ENCODE measurements at places on chromosomes 1 and 21.

- no peak for DNase-seq
Measured at GRCh38 chr1:201490708-201491131, 16.2 kb downstream of the CSRP1 start.

- no peak for DNase-seq
Measured at GRCh38 chr1:24098943-24099638, 12.8 kb downstream of the MYOM3 start.

- DNase-seq: peak; percentile 51
Measured at GRCh38 chr1:69570356-69570755, 2.6 kb downstream of the LRRC7 start.

DNA sequence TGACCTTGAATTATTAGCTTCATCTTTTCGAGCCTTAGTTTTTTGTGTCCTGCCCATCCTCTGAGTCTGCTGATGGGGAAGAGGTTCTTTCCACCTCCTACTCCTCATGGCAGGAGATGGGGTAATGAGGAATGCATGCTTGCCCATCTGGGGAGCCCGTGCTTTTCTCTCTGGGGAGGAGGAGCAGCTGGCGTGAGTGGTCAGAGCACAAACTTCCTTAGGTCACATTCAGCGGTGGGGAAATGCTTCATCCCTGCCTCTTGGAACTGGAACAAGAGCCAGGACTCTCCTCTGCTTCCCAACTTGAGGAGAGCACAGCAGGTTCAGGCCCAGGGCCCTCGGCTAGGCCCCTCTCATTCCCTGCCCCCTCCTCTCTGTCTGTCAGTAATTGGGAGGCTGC, 155.0 kb downstream of the PCNX2 start:
- no peak for DNase-seq

DNA sequence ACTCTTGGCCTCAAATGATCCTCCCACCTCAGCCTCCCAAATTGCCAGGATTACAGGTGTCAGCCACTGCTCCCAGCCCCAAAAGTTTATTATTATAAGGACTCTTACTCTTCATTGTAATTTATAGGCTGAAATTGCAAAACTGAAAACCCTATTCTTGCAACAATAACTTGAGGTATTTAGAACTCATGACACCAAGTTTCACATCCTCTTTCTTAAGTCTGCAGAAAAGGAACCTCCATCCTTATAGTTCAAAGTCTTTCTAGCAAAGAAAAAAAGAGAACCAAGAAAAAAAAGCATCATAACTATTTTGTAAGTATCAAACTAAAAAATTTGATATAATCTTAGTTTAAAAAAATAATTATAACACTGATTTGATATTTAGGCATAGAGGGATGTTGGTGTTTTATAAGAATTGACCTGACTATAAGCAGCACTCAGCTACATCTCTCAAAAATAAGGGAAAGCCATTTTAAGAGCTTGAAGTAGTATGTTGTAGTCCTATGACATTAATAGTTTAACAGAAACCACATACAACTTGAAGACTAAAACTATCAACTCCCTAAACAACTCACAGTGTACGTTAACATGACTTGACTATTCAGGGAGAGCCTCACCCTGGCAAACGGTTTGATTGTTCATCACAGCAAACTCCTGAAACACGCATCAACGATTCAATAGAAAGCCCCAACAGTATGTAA, 122.4 kb downstream of the AKT3 start:
- DNase-seq: no peak

DNA sequence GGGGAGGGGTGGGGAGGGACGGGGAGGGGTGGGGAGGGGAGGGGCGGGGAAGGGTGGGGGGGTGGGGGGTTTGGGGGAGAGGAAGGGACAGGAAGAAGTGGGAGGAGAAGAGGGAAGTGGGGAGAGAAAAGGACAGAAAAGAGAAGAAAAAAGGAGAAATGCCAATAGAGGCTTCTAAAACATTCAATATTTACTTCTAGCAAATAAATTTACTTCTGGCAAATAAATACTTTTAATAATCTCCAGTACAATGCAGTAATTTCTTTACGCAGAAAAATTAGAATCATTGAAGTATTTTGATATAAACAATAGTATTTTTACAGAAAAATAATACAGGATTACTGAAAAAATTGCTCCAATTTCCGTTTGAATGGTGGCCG, 9.4 kb upstream of the GPR161 start:
- no peak for DNase-seq

GRCh38 chr1:27017207-27017606, 4.6 kb upstream of the TENT5B start:
- no peak for DNase-seq

DNA sequence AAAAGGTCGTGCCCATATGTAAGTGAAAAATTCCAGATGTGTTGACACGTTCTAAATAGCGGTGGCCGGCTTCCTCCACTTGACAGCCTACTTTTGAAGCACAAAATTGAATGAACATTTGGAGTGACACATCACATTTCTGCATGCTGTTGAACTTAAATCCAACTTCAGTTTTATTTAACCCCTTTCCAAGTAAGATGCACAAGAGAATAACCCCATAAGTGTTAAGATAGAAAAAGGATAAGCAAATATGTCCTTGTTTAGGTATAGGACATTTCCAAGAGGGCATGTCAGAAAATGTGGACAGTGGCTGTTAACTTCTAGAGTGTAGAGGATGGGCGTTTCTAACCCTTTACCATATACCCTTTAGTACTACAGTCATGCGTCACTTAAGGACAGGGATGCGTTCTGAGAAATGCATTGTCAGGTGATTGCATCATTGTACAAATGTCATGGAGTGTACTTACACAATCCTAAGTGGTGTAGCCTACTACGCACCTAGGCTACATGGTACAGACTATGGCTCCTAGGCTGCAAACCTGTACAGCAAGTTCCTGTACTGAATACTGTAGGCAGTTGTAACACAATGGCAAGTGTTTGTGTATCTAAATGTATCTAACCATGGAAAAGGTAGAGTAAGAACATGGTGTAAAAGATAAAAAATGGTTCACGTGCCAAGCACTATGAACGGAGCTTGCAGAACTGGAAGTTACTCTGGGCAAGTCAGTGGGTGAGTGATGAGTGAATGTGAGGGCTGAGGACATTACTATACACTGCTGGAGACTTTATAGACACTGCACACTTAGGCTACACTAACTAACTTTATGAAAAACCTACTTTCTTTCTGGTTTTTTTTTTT, 9.3 kb upstream of the FAM89A start:
- DNase-seq: no peak

DNA sequence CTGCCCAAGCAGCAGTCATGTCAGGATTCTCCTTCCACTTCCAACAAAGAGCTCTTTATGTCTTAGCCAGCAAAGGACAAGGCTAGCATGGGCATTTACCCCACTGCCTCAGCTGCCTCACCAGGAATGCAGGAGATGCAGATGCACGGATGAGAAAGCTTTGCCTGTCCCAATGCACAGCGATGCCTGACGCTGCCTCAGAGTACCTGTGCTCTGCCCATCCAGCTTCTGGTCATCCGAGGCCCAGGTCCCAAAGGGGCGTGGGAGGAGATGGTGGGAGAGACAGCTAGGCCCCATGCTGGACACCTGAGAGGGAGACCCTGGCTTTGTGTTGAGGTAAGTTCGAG, 59.0 kb downstream of the IRF2BP2 start:
- peak; percentile 62 for DNase-seq

DNA sequence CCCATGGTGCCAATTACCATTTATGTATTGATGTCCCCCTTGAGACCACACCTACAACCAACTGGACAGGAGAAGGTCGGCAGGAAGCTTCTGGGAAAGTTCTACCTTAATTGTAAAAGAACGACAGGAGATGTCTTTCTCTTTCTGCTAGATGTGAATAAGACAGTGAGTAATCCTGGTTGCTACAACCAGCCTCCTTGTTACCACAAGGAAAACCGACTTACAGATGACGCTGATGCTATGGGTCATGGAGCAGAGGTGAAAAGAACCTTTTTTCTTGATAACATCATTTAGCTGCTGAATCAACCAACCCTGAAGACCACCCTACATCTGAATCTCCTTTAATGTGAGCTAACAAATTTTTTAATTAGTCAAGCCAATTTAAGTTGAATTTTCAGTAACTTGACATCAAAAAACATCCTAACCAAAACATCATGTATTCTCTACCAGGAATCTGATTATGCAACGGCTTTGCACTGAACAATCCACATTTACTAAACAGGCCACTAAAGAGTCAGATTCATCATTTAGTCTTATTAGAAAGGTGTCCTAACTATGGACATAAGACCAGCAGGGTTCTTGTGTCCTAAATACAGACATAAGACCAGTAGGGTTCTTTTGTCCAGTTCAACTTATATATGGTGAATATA, 23.0 kb downstream of the RGS2 start:
- no peak for DNase-seq

- no peak for DNase-seq
Measured at GRCh38 chr1:221031458-221032203, 152.4 kb downstream of the HLX start.

DNA sequence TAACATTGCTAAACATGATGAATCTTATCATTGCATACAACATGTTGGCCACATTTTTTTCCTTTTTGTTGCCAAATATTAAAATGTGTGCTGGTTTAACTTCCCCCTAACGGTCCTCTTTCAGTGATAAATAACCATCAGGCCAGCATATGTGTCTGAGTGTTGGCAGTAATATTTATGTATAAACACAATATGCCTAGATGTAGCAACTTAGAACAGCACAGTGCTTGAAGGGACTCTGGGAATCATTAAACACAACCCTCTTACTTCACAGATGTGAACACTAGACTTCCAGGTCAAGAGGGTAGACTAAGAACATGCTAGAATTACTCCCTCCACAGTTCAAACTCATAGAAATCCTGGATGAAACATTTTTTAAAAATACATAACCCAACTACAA, 581.8 kb downstream of the PLPP3 start:
- DNase-seq: no peak

GRCh38 chr1:71940261-71940660, 342.1 kb downstream of the NEGR1 start:
- no peak for DNase-seq

DNA sequence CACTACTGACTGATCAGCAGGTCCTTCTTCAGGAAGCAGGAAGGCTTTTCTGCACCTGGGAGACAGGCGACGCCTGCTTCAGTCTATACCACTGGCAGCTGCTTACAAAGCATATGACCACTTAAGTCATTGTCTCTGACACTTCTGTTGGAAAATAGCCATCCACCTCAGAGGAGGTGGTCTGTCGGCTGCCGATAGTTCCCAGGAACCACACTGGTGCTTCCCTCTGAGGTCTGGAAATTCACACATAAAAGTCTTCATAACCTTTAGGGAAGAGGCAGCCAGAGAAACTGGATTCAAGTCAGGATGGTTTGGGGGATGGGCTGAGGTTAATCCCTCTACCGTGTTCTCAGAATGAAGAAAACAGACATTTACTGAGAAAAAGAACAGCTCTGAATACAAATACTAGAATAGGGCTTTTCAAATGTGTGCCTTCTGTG, 15.6 kb upstream of the SRP9 start:
- DNase-seq: peak; percentile 94

DNA sequence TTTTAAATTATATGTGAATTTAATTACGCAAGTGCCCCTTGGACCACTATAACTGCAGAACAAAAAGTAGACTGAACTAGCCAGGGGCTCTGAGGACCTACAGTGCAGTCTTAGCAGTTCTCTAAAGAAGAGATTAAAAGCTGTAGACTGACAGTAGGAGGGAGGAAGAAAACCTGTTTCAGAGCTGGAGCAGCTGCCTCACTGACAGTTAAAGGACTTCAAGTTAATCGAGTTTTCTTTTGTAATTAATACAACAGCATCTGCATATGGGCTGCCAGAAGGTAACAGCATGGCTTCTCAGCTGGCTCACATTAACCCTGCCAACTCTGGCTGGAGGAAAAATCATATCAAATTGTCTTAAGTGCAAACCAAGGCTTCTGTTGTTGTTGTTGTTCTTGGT, 19.9 kb downstream of the DSTYK start:
- DNase-seq: no peak

DNA sequence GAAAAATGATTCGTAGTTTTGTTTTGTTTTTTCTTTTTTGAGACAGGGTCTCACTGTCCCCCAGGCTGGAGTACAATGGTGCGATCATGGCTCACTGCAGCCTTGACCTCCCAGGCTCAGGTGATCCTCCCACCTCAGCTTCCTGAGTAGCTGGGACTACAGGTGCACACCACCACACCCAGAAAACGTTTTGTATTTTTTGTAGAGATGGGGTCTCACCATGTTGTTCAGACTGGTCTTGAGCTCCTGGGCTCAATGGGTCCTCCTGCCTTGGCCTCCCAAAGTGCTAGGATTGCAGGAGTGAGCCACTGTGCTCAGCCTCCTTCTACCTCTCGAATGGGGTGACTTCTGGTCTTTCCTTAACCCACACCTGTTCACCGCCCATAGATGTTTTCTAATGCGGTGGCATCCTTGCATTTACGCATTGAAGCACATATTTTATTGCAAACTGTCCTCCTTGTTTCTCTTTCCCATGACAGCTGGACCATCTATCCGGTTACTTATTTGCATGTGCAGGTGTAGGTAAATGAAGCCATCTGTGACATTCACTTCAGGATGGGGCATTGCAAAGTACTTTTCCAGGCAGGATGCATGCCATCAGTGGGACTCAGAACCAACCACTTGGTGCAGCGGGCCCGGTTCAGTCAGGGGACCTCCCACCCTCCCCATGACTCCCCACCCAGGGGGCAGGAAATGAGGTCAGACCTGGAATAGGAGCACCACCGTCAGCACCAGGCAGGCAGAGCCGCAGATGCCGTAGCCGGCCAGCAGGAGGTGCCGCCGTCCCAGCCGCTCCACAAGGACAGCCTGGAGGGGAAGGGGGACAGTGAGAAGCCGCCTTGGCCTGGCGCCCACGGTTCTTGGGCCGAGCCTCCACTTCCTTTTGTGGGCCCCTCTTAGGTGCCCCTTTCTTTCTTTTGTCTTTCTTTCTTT, 16.5 kb downstream of the SLC2A7 start:
- DNase-seq: peak; percentile 81

DNA sequence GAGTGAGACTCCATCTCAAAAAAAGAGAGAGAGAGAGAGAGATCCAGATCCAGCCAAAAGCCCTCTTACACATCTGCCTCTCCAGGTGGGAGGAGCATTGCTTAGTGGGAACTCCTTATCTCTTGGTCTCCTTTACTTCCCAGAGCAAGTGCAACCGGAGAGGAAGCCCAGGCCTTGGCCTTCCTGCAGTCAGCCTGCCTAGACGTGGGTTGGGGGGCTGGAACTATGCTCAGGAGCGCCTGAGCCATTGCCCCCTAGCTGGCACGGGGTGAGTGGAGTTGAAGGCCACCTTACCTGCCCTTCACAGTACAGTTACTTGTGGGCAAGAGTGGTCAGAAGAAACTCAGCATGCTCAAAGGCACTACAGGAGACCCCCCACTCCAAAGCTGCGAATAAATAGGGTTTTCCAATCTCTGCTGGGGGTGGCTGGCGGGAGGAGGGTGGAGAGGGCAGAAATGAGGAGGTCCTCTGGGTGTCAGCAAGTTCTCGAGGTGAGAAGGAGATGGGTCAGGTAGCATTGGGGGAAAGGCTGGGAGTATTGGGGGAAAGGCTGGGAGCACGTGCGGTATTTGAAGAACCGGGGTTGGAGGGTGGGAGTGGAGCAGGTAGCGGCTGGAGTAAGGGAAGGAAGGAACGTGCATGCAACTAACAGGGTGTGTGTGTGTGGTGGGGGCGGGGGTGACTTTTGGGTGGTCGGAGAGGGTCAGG, 4.7 kb upstream of the DMBX1 start:
- DNase-seq: no peak

All from islet precursor cell (in vitro differentiated cells).